ENCODE measurements at places on chromosomes 5 and 9.

GRCh38 chr5:172490514-172491461, 36.5 kb upstream of the SH3PXD2B start:
- peak; percentile 25 for DNase-seq

GRCh38 chr9:104800068-104800785, 36.3 kb downstream of the NIPSNAP3B start:
- DNase-seq, result no peak

GRCh38 chr5:125484272-125484741, 737.9 kb upstream of the ZNF608 start:
- no peak for DNase-seq

DNA sequence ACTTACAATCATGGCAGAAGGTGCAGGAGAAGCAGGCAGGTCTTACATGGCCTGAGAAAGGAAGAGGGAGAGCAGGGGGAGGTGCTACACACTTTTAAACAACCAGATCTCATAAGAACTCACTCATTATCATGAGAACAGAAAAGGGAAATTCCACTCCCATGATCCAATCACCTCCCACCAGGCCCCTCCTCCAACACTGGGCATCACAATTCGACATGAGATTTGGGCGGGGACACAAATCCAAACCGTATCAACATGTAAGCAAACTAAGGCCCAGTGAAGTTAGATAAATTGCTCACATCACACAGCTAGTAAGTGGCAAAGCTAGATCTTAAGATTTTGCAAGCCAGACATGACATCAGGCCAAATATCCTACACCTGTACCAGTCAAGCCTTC, 48.3 kb upstream of the RIC1 start:
- DNase-seq, result no peak

- no peak for DNase-seq
Observed at GRCh38 chr9:114288193-114289091, 34.5 kb upstream of the ORM1 start.

DNA sequence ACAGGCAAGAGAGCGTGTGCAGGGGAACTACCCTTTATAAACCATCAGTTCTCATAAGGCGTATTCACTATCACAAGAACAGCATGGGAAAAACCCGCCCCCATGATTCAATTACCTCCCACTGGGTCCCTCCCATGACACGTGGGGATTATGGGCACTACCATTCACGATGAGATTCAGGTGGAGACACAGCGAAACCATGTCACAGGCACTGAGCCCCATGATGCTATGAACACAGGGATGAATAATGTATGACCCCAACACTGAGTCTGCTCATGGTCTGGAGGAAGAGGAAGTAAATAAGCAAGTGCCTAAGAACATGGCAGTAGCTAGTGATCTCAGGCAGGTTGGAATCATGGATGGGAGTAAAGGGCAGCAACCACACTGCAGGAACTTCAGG, 281.0 kb upstream of the ZNF462 start:
- no peak for DNase-seq

- DNase-seq, result no peak
Observed at GRCh38 chr5:97338729-97339128, 155.7 kb upstream of the RIOK2 start.

DNA sequence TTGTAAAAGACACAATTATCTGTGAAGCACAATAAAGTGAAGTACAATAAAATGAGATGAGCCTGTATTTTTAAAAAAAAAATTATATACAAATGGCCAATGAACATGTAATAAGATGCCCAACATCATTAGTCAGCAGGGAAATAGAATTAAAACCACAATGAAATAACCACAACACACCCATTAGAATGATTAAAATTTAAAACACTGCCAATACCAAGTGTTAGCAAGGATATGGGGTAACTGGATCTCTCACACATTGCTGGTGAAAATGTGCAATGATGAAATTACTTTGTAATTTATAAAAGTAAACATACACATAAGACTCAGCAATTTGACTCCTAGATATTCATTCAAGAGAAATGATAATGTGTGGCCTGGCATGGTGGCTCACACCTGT, 62.8 kb downstream of the SHOC1 start:
- DNase-seq, result no peak

DNA sequence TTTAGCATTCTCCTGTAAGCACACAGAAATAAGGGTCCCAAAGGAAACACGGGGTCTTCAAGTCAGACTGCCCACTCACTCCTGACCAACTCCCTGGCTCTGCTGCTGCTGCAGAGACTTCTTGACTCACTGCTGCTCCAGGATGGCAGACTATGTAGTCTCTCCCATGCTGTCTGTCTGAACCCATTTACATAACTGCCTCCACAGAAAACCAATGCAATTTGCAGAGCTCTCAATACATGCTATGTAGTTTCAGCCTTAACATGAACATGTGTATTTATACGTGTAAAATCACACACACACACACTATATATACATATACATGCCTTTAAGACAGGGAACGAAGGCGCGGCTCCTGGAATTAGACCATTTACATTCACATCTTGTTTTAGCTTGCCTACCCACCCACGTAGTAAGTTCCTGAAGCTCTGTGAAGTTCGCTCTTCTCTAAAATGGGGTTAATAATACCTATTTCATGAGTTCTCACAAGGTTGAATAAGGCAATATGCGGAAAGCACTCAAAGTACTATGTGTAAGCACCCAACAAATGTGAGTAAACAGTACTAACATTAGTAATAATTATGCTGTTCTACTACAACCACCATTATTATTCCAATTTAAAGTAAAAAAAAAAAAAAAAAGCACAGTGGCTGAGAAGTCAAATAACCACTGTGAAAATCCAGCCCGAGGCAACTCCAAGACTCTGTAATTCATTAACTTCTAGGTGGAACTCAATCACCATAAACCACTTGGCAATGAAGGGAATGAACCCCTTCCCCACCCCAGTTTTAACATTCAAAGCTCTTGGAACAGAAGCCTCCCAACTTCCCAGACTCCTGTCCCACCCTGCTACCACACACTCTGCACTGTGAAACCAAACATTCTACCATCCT, 31.8 kb downstream of the PRELID2 start:
- no peak for DNase-seq

DNA sequence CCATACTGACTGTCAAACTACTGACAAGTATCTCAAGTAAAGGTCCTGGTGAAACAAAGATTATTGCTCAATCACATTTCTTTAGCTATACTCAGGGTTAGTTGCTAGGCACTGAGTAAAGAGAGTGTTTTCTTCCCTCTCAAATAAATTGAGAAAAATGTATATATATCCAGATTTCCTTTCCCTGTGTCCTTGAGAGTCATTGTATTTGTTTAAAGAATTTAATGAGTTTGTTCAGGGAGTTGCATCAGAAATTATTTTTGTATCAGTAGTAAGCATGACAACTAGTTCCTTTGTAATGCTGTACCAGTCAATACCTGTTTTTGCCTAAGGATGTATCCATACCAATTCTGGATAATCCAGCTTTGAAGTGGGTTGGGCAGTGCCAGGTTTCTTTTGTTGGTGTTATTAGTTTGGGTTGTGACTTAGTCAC, 3.2 kb upstream of the ANKHD1 start:
- DNase-seq, result no peak

GRCh38 chr5:179313849-179314521, 31.3 kb downstream of the ADAMTS2 start:
- DNase-seq, result peak; percentile 75

GRCh38 chr5:75023368-75024159, 28.8 kb downstream of the GCNT4 start:
- DNase-seq, result no peak

DNA sequence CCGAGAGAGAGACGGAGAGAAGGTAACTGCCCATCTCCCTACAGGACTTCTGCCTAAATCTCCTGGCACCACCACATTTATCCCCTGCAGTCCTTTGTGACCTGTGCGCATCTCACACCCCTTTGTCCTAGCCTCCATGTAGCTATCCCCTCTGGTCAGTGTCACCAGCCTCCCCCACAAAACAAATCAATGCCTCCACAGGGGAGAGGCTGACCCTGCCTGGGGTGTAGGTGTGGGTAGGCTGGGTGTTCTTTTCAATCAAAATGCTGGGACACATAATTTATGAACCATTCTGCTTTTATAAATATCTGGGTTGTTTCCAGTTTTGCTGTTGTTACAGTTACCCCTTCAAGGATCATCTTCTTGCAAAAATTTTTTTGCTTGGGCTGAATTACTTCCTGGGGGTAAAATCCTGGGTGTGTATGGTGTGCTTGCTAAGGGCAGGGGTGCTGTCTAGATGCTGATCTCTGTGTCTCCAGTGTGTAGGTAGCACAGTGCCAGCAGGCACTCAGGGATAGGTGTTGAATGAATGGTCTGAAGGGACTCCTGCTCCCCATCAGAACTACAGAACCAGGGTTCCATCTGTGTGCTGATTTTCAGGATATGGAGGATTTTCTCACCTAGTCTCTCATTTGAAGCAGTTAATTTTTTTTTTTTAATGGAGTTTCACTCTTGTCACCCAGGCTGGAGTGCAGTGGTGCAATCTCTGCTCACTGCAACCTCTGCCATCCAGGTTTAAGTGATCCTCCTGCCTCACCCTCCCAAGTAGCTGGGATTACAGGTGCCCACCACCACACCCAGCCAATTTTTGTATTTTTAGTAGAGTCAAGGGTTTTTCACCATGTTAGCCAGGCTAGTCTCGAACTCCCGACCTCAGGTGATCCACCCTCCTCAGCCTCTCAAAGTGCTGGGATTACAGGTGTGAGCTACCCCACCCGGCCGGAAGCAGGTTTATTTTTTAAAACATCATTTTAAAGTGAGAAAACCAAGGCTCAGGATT, at the start of gene GARIN3:
GARIN3 (minus strand) TSS at position 51 of the 1,000 bp plus-strand sequence. CDS start 96 bp downstream, outside the sequence.
- no peak for DNase-seq

GRCh38 chr5:112693301-112693700, 44.4 kb upstream of the APC start:
- no peak for DNase-seq

DNA sequence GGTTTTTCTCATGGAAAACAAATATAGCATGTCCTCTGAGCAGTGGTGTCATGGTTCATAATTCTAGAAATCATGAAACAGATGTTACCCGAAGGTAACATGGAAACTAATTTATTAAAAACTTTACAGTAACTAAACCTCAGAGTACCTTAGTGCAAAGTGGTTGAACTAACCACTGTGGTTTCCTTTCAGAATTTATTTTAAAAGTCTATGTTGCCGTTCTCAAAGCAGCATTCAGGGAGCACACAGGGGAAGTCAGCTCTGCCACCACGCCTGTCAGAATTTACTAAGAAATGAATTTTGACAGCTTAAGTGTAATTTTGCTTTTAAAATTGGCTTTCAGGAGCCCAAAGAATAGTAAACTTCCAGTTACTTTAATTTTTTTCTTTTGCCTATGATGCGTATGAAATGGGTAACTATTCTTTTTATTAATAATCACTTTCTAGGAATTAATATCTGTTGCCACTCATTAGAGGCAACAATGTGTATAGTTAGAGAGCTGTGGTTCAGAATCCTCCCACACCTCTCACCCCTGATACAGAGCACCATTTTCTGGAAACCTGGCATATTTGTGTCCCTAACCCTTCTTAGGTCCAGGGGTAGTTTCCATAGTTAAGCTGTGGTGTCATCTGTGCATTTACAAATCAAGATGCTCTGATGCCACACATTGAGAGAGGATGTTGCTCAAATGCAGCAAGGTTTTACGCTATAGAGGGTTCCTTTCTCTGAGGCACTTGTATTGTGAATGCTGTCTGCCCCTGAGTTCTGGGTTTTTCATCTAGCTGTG, 202.6 kb downstream of the ZSWIM6 start:
- DNase-seq, result no peak

DNA sequence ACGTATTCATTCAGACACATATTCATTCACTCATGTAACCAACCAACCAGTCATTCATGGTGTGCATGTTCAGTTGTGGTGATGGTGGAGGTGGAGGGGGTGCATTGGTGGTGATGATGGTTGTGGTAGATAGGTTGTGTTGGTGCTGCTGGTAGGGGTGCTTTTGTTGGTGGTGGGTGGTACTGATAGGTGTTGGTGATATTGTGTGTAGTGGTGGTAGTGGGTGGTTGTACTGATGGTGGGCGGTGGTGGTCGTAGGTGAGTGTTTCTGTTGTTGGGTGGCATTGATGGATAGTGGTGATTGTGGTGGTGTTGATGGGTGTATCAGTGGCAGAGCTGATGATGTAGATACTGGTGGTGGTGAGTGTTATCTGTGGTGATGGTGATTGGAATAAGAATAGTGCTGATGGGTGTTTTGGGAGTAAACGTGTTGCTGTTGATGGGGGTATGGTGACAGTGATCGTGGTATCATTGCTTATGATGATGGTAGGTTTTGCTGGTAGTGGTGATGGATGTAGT, 59.8 kb upstream of the SHB start:
- DNase-seq, result no peak

- no peak for DNase-seq
Observed at GRCh38 chr9:116182876-116183275, 29.3 kb downstream of the PAPPA start.

GRCh38 chr5:6480133-6481051, 31.7 kb downstream of the UBE2QL1 start:
- DNase-seq, result no peak

DNA sequence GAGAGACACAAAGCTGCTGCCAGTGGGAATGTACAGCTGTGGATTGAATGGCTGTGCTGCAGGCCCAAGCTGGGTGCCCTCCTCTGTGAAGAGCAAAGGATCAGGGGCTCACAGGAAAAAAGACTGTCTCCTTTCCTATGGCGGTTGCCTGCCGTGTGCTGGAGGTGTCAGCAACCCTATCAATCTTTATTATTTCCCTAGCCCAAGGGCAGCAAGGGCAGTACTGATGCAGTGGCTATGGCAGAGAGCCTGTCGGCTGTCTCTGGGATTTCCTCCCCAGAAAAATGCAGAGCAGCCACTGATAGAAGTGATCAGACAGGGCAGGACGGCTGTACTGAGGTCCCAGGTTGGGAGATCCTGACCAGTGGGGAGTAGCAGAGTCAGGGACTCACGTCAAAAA, 117.3 kb upstream of the CDH12 start:
- DNase-seq, result no peak

GRCh38 chr5:1133510-1134201, 21.8 kb upstream of the SLC12A7 start:
- DNase-seq, result no peak

DNA sequence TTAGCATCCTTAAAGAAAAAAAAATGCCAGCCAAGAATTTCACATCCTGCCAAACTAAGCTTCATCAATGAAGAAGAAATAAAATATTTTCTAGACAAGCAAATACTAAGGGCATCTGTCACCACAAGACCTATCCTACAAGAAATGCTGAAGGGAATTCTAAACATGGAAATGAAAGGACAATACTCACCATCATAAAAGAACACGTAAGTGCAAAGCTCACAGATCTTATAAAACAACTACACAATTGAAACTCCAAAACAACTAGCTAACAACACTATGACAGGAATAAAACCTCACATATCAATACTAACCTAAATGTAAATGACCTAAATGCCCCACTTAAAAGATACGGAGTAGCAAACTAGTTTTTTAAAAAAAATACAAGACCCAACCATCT, 71.4 kb downstream of the TTC39B start:
- no peak for DNase-seq

GRCh38 chr5:110345623-110346022, 380.8 kb downstream of the TMEM232 start:
- DNase-seq, result no peak

DNA sequence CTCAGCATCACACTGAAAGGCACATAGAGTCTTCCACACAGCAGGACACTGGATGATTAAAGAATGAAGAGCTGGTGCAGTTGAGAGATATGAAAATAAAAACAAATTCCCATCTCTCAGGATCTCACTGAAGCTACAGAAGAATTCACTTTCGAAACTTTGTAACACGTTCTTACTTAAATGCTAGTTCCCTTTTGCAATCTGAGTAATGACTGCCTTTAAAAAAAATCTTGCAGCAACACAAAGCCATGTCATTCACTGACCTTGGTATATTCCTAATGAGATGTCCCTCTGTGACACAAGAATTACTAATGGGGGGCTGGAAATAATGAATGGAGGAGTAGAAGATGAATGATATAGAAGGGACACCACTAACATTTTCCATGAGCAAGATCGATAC, 201.8 kb downstream of the GLIS3 start:
- no peak for DNase-seq
